ENCODE measurements at places on chromosomes 16 and 17.

DNA sequence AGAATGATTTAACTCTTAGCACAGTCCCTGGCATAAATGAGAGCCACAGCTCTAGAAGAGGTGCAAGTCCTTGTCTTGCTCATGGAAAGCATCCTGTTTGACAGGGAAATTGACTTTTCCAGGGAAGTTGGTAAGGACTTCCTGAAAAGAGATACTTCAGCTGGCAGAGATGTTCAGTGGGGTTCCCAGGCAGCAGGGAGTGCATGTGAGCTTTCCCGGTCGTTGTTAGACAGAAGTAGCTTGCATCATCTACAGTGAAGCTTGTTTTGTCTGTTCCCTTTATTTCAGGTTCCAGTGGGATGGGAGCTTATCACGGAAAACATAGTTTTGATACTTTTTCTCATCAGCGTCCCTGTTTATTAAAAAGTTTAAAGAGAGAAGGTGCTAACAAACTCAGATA is 22.9 kb downstream of the ALDH3A2 start:
- no peak for DNase-seq

DNA sequence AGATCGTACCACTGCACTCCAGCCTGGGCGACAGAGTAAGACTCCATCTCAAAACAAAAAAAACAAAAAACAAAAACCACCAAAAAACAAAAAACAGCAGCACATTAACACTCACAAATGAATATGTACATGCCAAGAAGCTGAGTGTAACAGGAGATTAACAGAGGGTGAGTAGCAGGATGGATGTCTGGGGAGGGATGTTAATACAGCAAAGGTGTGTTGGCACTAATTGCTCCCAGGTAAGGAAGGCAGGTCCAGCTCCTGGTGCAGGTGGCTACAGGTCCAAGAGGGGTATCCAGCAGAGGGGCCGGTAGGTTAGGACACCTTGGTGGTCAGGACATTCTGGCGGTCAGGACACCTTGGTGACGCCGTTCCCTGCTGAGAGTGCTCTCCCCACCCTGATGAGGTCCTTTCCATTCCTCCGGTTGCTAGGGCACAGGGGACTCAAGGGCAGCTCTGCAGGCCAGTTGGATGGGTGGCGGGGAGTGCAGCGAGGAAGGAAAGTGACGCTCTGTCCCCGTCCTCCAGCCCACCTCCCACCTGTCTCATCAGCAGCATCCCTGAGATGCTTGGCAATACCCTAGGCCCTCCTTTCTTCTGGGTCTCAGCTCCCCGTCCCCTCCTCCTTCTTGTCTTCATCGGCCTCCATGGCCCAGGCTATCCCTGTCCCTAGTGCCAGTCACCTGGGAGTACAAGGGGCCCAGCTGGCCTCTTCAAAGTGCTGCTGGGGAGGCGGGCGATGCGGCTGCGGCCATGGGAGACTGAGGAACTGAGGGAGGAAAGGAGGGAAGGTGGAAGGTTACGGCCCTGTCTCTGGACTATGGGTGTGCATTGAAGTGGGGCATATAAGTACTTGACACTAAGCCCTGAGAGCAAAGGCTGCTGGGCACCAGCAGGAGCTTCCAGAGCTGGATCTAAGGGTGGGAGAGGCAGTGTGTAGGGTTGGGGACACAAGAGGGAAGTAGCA is 10.7 kb upstream of the GFAP start:
- no peak for DNase-seq

DNA sequence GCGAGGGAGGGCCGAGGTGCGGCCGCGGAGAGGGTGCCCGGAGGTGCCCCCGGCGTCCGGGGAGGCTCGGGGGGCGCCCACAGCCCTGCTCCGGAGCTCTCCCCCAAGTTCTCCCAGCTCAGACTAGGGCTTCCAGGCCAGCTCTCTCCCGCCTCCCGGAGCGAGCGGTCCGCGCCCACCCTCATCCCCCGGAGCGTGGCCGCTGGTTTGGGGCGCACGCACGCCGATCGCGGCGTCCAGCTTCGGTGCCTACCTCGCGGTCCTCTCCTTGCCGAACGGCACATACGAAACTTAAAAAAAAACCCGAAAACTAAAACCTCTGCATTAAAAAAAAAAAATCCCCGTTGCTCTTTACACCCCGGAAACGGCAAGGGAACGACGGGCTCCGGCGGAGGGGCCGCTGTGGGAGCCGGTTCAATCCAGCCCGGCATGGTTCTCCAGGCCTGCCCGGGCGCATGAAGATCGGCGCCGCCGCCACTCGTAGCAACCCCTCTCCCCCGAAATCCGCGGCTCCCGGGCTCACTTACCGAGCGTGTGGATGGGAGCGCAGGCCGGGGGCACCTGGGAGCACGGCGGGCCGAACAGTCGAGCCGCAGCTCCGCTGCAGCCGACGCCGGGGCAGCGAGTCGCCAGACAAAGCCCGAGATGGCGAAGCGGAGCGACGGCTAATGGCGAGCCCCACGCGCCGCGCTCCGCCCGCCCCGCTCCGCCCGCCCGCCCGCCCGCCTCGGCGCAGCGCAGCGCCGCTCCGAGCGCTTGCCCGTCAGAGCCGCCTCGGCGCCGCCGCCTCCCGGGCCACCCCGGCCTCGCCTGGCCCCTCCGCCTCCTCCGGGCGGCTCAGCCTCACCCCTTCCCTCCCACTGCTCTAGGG is 973 bp upstream of the UBTF start:
- DNase-seq: no peak

- DNase-seq: no peak
These were observed 8.0 kb downstream of the RNF157 start for GRCh38 chr17:76232342-76232741.

GRCh38 chr17:1590029-1590746 is 27.6 kb upstream of the PITPNA start:
- DNase-seq: no peak

- DNase-seq: no peak
These were observed 238.7 kb upstream of the CIBAR2 start for GRCh38 chr16:85350973-85351372.

DNA sequence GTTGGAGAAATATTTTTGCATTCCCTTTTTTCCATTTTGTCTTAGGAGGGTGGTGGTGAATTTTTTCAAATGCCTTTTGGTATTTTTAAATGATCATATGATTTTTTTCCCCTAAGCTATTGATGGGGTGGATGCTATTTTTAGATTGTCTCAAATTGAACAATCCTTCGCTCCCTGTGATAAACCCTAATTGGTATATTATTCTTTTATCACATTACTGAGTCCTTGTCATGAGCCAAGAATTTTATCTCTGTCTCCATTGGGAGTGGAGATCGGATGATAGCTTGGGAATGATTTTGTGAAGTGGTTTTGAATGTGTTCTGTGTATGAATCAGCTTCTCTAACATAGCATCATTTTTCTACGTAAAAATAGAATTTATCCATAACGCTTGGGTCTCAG is 15.4 kb downstream of the NECAB2 start:
- DNase-seq: no peak

DNA sequence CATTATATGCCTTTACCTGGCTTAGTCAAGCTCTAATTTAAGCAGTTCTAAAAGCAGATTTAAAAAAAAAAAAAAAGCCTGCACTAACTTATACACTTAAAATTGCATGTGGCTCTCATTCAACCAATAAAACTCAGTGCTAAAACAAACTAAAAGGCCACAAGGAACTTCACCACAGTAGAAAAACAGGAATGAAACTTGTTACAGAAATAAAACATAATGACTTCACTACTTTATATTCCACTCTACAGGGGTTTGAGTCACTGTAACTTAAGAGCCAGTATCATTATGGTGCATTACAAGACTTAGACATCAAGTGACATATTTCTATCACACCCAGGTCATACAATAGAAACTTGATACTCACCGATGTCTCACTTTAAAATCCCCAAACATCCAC is 11.1 kb downstream of the CA10 start:
- DNase-seq: no peak

DNA sequence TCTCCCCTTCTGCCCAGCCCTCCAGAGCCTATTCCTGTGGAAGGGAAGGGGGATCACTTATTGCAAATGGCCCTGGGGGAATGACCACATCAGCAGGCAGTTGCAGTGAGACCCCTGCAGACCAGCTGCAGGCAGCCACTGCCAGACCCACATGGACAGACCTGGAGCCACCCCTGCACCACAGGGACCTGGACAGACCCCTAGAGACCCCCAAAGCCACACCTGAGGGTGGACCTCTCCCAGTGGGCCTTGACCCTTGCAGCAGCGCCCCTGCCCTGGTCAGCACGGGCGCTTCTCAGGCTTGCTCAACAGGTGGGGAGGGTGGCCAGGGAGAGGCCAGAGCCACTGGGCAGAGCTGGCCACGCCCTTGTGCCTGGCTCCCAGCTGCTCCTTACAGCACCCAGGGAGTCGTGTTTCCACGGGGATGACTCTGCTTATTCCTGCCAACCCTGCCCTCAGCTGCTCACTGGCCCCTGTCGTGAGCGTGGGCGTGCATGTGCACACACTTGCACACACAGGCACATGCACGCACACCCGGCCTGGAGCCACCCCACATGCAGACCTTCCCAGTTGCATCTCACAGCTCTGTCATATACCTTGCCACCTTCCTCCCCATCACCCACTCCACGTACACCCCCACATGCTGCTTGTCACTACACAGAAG is 1.3 kb upstream of the SCN4A start:
- DNase-seq: no peak

GRCh38 chr17:40431231-40431602 is 12.0 kb upstream of the IGFBP4 start:
- no peak for DNase-seq

- DNase-seq: no peak
These were observed 210.3 kb downstream of the SNX29 start for GRCh38 chr16:12186774-12187335.

- DNase-seq: no peak
These were observed 114.6 kb downstream of the PITPNC1 start for GRCh38 chr17:67491681-67492024.

GRCh38 chr16:77324729-77325128 is 110.1 kb downstream of the ADAMTS18 start:
- no peak for DNase-seq

- DNase-seq: no peak
These were observed 254.3 kb downstream of the WWOX start for GRCh38 chr16:78353640-78354275.

DNA sequence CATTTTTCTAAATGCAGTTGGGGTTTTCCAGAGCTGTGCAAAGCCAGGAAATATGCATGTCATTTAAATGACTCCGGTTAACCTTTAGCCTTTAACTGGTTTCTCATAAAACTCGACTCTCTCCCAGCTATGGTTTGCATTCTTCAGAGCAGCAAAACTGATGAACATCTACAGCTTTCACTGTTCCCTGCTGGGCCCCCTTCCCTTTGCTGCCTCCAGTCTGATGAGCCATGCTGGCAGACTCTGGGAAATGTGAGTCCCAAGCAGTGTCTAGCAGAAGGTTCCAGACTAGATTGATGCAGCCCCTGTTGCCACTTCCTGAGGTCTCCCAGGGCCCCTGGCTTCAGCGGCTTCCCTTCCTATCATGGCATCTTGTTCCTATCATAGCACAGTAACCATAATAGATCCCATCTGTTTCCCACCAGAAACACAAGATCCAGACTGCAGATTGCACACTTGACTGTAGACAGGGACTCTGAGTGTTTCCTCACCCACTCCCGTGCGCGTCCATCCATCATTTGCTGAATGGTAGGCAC is 135.4 kb downstream of the CLEC16A start:
- peak; percentile 84 for DNase-seq

GRCh38 chr16:54505549-54506213 is 219.1 kb upstream of the IRX3 start:
- no peak for DNase-seq

DNA sequence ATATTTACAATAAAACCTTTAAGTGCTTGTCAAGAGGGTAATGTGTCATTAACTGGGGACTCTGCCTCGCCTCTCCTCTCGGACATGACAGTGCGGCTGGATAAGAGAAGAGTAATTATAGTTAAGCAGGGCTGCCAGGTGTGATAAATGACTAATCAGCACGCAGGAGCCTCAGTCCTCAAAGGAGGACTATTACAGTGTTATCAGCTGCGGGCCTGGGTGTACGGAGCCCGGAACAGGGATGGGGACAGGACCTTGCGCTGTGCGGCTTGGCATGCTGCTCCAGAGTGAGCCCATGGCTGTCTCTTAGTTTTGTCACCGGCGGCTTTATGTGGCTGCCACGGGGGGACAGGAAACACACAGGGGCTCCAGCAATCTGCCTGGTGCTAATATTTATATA is 607.2 kb downstream of the MAF start:
- DNase-seq: no peak

GRCh38 chr17:40909351-40909750 is 24.3 kb upstream of the KRT20 start:
- peak; percentile 92 for DNase-seq

DNA sequence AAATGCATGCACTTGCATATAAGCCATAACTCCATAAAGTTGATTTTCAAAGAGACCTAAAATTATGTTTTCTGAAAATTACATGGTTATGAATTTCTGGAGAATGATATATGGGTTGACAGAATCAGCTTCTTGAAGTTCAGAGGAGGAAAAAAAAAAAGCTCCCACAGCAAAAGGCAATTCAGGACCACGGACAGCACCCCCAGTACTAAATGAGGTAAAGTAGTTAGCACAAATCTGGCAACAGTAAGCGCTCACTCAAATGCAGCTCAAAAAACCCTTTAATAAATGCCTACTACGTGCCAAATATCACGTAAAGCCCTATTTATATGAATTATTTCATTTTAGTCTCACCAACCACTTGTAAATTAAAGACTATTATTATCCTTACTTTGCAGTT is 135.2 kb downstream of the SHISA9 start:
- peak; percentile 26 for DNase-seq

DNA sequence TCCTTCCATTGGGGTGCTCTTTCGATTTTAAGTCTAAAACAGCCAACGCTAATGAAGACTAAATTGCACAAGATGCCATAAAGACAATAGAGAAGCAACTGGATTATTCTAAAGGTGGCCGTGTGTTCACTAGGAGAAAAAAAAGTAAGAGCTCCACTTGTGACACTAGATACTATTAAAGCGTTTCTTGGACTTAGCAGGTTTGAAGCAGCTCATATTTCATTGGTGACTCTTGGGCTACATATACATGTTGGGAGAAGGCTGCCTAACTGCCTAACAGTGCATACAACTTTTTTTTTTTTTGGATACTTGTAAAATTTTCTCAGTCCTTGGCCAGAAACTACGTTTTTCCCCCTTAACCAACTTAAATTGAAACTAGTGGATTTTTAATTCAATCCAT is 111.8 kb upstream of the NOG start:
- DNase-seq: no peak

- no peak for DNase-seq
These were observed 1.5 kb downstream of the MRPL10 start for GRCh38 chr17:47829870-47830269.

- DNase-seq: no peak
These were observed 159.6 kb downstream of the HS3ST2 start for GRCh38 chr16:22973522-22973921.

GRCh38 chr16:79012671-79013434 is 587.7 kb downstream of the MAF start:
- no peak for DNase-seq

DNA sequence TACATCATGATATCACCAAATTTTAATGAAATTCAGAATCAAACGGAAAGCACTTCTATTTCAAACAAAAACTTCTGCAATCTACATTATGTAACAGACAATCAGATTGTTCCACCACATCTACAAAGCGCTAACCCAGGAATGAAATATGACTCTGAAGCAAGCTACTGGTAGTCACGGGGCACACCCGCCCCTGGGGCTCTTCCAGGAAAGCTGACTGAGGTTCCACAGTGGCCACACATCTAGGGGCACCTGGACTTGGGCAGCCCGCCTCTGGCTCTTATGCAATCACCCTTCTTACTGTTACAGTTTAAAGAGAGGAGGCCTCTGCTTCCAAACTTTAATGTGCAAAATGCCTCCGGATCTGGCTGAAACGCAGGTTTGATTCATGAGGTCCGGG is 27.5 kb downstream of the ZCCHC14 start:
- no peak for DNase-seq

Measured in SK-N-MC (cell line).